ENCODE measurements at places on chromosomes 12 and 14. TPM values are rescaled to one million over a fixed set of nuclear protein-coding genes. Genes with fewer than 3 reads are reported as not detected.

DNA sequence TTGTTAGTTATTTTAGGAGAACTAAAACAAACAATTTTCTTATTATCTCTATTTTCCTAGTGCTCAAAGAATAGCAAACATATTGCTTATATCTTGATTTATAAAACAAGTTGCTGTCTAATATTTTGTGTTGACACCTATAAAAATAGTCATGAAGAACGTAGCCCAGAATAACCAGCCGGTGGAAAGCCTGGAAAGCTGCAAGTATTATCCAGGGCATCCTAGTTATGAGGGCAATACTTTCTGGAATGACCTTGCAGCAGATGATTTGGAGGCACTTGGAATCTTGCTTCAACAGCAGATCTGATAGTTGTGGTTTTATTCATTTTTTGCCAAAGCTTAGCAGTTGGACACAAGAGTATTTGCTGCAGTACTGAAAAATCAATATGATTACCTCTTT, 948.7 kb downstream of the LRFN5 start:
- no peak overlapping the region for H3K27ac ChIP-seq
- H3K4me3 ChIP-seq = no peak overlapping the region
- H3K27me3 ChIP-seq = no peaks in the 10 kb centered on the region
- H3K4me1 ChIP-seq = no peaks in the 10 kb centered on the region
- no peaks in the 10 kb centered on the region for H3K36me3 ChIP-seq

DNA sequence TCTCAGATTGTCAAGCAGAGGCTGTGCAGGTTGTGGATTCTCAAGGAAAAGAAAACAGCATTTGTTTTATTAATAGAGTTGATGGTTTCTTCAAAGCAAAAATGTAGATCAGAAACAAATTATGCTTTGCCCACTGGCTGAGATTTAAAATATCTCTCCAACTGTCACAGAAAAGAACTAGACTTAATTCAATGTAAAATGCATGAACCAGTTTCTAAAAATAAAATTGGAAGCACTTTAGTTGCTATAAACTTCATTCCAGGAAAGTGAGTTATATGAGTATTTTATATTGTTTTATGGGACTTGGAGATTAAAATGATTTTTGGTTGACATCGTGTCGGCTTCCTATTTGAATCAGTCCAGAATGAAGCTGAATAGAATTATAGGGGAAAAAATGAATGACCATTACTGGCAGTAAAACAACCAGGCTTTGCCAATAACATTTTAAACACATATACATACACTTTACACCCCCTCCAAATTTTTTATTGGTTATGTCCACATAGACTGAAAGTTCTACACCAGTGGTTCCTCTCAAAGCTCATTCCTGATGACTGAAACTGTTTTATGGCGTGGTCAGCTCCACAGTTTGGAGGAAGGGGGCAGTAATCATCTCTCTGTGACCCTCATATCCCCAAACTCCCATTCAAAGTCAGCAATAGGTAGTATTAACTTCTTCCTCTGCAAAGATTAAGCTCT, 55.5 kb upstream of the DAAM1 start:
- H3K27me3 ChIP-seq = no peaks in the 10 kb centered on the region
- DNase-seq = no peak
- H3K27ac ChIP-seq = no peak overlapping the region
- H3K4me3 ChIP-seq = no peak overlapping the region
- H3K4me1 ChIP-seq = no peaks in the 10 kb centered on the region

OR4M1 gene
- total RNA-seq = not detected

DNA sequence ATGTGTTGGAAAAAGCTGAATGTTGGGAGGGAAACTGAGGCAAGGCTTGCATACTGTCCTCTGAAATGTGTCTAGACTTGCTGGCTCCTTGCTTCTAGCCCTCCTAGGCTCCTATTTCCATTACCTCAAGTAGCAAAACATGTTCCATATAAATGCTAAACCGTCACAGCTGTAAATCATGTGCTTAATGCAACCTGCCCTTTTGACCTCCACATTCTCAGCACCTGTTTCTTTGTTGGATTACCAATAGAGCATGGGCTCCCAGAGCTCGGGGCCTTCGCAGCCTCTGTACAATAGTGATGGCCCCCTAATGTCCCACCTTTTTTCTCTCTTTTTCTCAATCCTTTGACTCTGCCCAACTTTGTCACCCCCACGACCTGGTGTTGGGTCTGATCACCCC, 23.3 kb downstream of the RERGL start:
- DNase-seq = no peak
- no peaks in the 10 kb centered on the region for H3K4me1 ChIP-seq
- no peak overlapping the region for H3K4me3 ChIP-seq
- H3K27me3 ChIP-seq = no peaks in the 10 kb centered on the region
- no peaks in the 10 kb centered on the region for H3K36me3 ChIP-seq

- peaks cover 7% of the 10 kb centered on the region for H3K36me3 ChIP-seq
- H3K27me3 ChIP-seq = no peaks in the 10 kb centered on the region
- H3K27ac ChIP-seq = no peak overlapping the region
- DNase-seq = no peak
Measured at GRCh38 chr14:59224341-59224740, 35.9 kb downstream of the DAAM1 start.

MANSC1 gene
- 12.1 TPM for total RNA-seq

DNA sequence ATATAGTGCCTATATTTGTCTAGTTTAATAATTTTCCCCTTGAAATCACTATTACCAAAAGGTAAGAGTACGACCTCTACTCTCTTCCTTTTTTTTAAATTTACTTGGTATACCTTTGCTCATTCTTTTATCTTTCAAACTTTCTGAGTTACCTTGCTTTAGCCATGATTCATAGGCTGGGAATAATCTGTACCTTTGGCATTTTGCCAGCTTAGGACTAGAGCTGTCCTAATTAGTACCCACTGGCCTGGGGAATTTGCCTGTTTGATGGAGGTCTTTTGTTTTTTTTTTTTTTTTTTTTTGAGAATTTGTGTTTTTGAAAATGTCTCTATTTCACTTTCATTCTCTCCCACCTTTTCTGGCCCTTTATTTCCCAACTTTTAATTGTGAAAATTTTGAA, 8.7 kb upstream of the SLC4A8 start:
- H3K27ac ChIP-seq = no peak overlapping the region
- no peak overlapping the region for H3K4me3 ChIP-seq
- H3K36me3 ChIP-seq = no peaks in the 10 kb centered on the region
- no peaks in the 10 kb centered on the region for H3K27me3 ChIP-seq

Measured in endodermal cell (in vitro differentiated cells).